Occipital lobe (tissue), 3 donors: ENCODE measurements at places on chromosomes 2 and 18. TPM values are rescaled to one million over a fixed set of nuclear protein-coding genes. Genes with fewer than 3 reads are reported as not detected.

The COL4A3 gene
- 0.16 TPM for total RNA-seq

The NOL4 gene
- total RNA-seq, result 137 TPM

The PSD4 gene
- total RNA-seq, result 4.2 TPM

The GREB1L gene
- total RNA-seq, result 0.31 TPM

GRCh38 chr2:10947005-10947440 lies 35.3 kb downstream of the KCNF1 start:
- DNase-seq, result no peak

GRCh38 chr2:224586127-224586695 lies 1.0 kb upstream of the CUL3 start:
- DNase-seq, result no peak

DNA sequence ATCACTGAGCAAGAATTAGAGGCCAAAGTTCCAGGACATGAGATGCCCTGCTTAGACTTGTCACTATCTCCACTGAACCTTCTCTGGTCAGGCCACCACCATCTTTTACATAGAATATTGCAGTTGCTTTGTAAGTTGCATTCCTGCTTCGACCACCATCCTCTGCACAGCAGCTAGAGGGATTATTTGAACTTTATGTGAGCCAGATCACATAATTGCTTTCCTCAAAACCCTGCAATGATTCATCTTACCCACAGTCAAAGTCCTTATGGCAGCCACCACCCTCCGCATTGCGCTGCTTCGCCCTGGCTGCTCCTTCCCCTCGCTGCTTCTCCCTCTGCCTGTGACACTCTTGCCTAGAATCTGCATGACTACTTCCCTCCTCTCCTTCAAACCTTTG lies 111.3 kb downstream of the EML6 start:
- DNase-seq, result no peak

- no peak for DNase-seq
These were observed 13.4 kb downstream of the CCDC150 start for GRCh38 chr2:196652869-196653268.

DNA sequence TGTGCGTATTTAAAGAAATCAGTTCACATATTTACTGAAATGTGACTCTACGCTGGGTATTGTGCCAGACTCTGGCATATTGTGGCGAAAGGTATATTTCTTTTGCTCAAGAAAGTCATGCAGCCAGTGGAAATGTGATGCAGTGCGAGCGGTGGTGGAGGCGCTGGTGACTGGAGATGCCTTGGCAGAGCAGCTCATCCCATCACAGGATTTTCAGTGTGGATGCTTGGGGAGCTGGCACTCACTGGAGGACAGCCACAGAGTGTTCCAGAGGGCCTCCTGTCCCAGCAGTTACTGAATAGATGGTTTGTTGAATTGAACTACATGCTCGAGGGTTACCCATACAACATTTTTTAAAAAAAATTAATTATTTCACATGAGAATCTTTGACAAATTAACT lies 117.6 kb downstream of the ZNF407 start:
- DNase-seq, result no peak

DNA sequence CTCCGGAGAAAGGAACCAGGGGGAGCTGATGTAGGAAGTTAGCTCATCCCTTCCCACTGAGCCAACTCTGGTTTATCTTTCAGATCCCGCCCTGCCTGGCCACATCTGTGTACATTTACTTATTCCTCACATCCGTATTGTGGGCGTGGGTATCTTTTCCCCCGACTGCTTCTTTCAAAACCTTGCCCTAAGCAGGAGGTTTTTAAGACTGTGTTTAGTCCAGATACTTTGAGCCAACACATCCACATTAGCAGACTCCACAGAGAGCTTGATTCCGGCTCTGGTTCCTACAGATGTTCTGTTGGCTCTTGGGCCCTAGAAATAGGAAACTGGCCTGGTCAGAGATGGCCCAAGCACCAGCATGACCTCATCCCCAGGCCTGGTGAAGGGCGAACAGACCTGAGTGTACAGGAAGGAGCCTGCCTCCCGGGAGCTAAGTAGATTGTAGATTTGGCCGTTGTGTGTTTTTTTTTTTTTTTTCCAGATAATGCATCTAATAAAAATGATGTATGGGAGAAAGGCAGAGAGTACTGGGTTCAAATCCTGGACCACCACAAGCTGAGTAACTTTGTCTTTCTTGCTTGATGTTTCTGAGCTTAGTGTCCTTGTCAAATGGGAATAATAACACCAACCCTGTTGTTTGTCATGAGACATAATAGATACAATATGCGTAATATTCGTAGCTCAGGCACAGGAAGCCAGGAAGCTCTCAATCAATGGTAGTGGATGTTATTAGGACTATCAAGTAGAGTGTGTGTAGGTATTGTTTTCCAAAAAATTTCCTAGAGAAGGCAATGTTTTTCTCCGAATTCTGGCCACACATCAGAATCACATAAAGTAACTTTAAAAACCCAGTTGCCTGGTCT lies 92.3 kb downstream of the PRKCE start:
- no peak for DNase-seq
